ENCODE measurements at places on chromosomes 5 and 9. TPM values are rescaled to one million over a fixed set of nuclear protein-coding genes. Genes with fewer than 3 reads are reported as not detected.

DNA sequence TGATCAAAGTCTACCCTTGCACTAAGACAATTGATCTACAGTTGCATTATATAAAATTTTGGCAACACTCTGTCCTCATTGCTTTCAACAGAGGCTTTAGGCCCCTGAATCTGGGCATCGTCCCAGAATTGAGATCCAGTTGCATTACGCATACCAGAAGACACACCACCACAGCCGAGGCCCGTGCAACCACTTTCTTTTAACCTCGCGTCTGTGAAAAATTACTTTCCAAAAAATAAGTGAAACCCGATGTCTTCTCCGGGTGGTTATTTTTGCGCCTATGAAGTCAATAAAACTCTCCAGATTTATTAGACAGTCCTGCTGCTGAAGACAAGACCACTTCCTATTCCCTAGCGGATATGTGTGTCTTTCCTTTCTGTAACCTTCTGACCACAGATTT lies 52.1 kb upstream of the NFIB start:
- peak overlapping the region; percentile 52 for H3K27ac ChIP-seq
- no peaks in the 10 kb centered on the region for H3K27me3 ChIP-seq
- no peaks in the 10 kb centered on the region for H3K36me3 ChIP-seq
- H3K4me3 ChIP-seq, result no peak overlapping the region
- no peaks in the 10 kb centered on the region for H3K4me1 ChIP-seq

- DNase-seq, result no peak
- no peaks in the 10 kb centered on the region for H3K27me3 ChIP-seq
- H3K36me3 ChIP-seq, result no peaks in the 10 kb centered on the region
- no peak overlapping the region for H3K27ac ChIP-seq
Observed at GRCh38 chr5:58872670-58873273, 289.9 kb downstream of the RAB3C start.

DNA sequence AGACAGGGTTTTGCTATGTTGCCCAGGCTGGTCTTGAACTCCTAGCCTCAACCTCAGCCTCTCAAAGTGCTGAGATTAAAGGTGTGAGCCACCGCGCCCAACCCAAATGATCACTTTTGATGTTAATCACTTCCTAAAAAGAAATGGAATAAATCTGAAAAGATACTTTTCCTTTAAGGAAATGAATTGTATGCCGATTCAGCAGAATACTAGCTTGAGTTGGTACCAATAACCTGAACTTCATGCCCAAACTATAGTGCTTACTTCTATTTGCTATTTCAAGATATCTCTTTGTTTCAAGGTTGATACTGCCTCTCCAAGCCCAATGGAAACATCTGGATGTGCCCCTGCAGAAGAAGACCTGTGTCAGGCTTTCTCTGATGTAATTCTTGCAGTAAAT lies 4.0 kb downstream of the CCNB1 start:
- H3K36me3 ChIP-seq, result no peaks in the 10 kb centered on the region
- H3K27ac ChIP-seq, result no peak overlapping the region
- H3K27me3 ChIP-seq, result no peaks in the 10 kb centered on the region

DNA sequence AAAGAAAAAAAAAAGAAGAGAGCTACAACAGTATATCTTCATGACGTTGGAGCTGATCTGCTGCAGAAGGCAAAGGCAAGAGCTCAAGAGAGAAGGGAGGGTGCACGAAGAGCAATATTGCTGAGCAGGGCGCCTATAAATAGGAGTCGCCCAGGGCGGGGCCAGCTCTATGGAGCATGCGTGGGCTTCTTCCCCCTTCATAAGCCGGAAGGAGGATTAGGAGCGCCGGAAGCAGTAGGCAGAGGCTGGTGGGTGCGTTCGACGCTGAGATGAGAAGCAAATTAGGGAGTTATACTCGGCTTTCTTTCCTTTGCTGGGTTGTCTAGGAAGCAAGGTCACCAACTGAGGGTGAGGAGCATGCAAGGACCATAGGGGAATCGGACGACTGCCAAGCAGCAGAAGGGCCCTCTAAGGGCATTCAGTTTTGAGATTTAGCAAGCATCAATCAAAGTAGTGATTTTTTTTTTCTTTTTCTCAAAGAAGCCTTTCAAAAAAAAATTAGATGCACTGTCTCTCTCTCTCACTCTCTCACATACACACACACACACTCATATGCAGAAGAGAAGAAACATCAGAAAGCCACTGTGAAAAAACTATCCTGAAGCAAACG lies 496.7 kb downstream of the ENC1 start:
- H3K4me3 ChIP-seq, result no peak overlapping the region
- no peaks in the 10 kb centered on the region for H3K27me3 ChIP-seq
- no peaks in the 10 kb centered on the region for H3K36me3 ChIP-seq

DNA sequence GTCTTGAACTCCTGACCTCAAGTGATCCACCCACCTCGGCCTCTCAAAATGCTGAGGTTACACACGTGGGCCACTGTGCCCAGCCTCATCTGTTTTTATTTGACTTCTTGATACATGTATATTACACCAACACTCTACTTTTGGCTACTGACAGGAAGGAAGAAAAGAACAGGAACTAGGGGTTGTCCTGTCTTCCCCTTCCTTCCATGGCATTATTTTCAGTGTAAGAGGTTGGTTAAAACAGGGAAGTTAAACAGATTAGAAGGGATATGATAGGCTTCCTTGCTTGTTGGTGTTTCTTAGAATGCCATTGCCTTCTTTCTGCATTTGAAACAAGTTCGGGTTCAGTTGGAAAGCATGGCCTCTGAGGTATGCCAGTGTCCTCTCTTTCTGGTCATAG lies 312.8 kb downstream of the NDUFS4 start:
- H3K27me3 ChIP-seq, result no peaks in the 10 kb centered on the region
- no peak for DNase-seq
- no peak overlapping the region for H3K4me3 ChIP-seq
- no peaks in the 10 kb centered on the region for H3K36me3 ChIP-seq
- H3K4me1 ChIP-seq, result no peaks in the 10 kb centered on the region

- DNase-seq, result no peak
- no peaks in the 10 kb centered on the region for H3K4me1 ChIP-seq
- H3K4me3 ChIP-seq, result no peak overlapping the region
- no peak overlapping the region for H3K27ac ChIP-seq
- no peaks in the 10 kb centered on the region for H3K36me3 ChIP-seq
Observed at GRCh38 chr5:36056422-36056821, 10.3 kb downstream of the UGT3A2 start.

DNA sequence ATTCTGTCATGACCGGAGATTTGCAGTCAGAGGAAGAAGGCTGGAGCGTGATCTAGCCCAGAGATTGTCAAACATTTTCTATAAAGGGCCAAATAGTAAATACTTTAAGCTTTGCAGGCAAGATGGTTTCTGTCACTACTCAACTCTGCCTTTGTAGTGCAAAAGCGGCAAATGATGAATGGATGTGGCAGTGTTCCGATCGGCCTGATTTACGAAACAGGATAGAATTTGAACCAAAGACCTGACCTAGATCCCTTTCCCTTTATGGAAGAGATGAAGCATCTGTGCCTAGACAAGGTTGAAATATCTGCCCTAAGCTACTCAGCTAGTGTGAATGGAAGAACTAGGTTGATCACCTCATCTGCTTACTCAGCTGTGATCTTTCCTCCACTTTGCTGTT lies 209.5 kb downstream of the YTHDC2 start:
- H3K27ac ChIP-seq, result no peak overlapping the region
- no peaks in the 10 kb centered on the region for H3K4me1 ChIP-seq
- no peaks in the 10 kb centered on the region for H3K27me3 ChIP-seq

DNA sequence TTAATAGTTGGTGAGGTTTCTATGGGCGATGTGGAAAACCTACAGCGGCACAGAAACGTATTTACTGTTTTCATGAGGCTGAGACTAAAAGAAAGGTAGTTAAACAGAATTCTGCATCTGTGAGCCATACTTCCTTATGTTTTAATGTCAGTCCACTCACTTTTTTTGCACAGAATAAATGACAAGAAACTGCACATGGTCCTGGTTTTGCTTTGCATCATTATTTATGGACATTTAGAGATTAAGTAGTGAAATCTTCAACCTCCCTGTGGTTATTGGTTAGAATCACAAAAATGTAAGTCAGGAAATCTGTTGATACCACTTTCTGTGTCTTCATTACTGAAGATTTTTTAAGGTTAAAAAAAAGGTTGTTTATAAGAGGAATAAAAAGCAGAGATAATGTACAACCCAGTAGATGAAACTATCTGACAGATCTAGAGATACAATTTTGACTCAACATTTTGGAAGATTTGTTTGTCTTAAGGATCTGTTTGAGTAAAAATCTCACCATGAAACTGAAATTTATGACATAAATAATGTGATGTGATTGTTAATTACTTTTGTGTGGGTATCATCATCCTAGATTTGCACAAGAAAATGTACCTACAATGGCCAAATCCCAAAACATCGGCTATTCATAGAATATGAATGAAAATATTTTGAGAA lies 2.4 kb downstream of the PRR16 start:
- no peaks in the 10 kb centered on the region for H3K27me3 ChIP-seq
- H3K4me3 ChIP-seq, result no peak overlapping the region
- peak overlapping the region; percentile 74 for H3K27ac ChIP-seq
- H3K4me1 ChIP-seq, result no peaks in the 10 kb centered on the region
- no peaks in the 10 kb centered on the region for H3K36me3 ChIP-seq

DNA sequence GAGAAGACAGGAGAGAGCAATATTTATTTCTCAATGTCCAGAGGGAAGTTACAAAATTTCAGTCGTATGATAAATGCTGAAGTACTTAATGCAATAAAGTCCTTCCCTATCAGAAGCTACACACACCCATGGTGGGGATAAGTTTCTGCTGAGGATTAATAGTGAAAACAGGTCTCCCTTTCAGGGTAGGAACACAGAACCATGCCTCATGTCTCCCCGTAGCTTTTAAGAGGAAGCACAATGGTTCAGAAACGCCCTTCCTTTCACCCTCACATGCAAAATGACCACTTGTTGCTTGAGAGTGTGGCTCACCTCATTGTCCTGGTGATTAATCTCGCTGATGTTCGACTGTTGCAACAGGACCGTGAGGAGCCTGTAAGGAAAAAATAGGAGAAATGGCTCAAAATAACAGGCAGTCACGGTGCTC lies 73.6 kb downstream of the ANKRD55 start:
- no peak for DNase-seq
- H3K4me1 ChIP-seq, result no peaks in the 10 kb centered on the region

DNA sequence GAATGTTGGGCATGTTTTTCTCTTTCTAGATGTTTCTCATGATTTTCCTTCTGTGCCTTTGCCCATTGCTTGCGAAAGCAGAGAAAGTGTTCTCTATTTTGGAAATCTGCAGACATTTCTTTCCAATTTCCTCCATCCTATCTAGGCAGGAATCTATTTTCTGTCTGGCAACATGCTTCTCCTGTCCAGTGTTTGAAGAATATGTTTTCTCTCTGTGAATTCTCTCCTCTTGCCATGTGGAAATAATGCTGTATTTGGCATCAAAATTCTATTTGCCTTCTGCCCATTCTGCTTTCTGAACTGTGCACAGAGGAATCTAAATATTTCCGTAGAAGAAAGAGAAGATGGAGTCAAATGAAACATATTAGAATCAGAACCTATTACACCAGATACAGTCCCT lies 833.3 kb downstream of the CDH9 start:
- H3K4me3 ChIP-seq, result no peak overlapping the region
- no peak for DNase-seq
- H3K27ac ChIP-seq, result no peak overlapping the region
- H3K27me3 ChIP-seq, result no peaks in the 10 kb centered on the region

DNA sequence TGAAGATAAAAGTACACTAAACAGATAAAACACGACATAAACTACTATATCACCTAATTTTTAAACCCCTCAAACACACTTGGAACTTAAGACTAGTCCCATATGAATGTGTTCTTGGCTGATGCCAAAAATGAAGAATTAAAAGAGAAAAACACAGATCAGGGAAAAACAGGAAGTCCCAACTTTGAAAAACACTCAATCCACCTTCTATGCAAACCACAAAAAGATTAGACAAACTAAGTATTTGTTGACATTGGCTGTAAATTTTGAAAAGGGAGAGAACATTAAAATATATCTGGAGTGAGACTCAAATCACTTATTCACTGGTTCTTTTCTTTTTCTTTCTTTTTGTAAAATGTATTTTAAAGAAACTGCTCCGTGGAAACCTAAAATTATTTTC lies 81.4 kb downstream of the ANKH start:
- no peaks in the 10 kb centered on the region for H3K4me1 ChIP-seq
- no peak overlapping the region for H3K27ac ChIP-seq
- DNase-seq, result no peak
- H3K27me3 ChIP-seq, result no peaks in the 10 kb centered on the region
- no peaks in the 10 kb centered on the region for H3K36me3 ChIP-seq
- H3K4me3 ChIP-seq, result no peak overlapping the region

- no peak for DNase-seq
- H3K27ac ChIP-seq, result no peak overlapping the region
- H3K4me3 ChIP-seq, result no peak overlapping the region
- H3K36me3 ChIP-seq, result no peaks in the 10 kb centered on the region
- no peaks in the 10 kb centered on the region for H3K4me1 ChIP-seq
- H3K27me3 ChIP-seq, result no peaks in the 10 kb centered on the region
Observed at GRCh38 chr5:83485842-83486241, 14.3 kb downstream of the VCAN start.

GRCh38 chr9:122780026-122780425 lies 8.7 kb upstream of the OR5C1 start:
- H3K27me3 ChIP-seq, result no peaks in the 10 kb centered on the region
- DNase-seq, result no peak
- H3K36me3 ChIP-seq, result no peaks in the 10 kb centered on the region
- H3K4me1 ChIP-seq, result no peaks in the 10 kb centered on the region

Gene SLC6A19
- not detected for total RNA-seq

Gene MYOT
- 1.2 TPM for total RNA-seq

Gene PCDHGC5
- under 0.01 TPM for total RNA-seq

Gene TLX3
- not detected for total RNA-seq

Gene BRINP1
- 1.3 TPM for total RNA-seq

Gene KCTD16
- 0.26 TPM for total RNA-seq

Measured in uterus (tissue), 4 donors.